Endodermal cell (in vitro differentiated cells): ENCODE measurements at places on chromosomes 4 and X.

GRCh38 chr4:117986321-117986720, 48.0 kb upstream of the NDST3 start:
- H3K27ac ChIP-seq: no peak overlapping the region
- no peak for DNase-seq
- H3K36me3 ChIP-seq: no peaks in the 10 kb centered on the region
- H3K27me3 ChIP-seq: no peaks in the 10 kb centered on the region
- H3K4me1 ChIP-seq: peaks cover 2% of the 10 kb centered on the region
- H3K4me3 ChIP-seq: no peak overlapping the region

DNA sequence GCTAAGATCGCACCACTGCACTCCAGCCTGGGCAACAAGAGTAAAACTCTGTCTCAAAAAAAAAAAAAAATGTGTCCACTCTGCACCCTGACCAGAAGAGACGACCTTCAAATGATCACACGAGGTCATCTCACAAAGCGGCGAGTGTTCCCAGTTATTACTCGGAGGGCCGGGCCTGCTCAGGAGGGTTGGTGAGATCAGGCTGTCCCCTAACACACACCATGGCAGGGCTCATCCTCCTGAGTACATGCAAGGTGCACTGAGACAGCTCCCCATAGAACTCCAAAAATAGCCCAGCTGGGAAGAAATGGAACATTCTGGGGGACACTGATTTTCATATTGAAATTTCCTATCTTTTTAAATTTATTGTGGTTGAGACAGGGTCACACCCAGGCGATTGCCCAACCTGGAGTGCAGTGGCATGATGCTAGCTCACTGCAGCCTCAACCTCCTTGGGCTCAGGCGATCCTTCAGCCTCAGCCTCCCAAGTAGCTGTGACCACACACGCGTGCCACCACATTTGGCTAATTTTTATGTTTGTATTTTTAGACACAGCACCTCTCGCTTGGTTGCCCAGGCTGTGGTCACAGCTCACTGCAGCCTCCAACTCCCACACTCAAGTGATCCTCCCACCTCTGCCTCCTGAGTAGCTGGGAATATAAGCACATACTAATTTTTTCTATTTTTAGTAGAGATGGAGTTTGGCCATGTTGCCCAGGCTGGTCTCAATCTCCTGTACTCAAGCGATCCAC, 51.5 kb downstream of the DHRSX start:
- no peak overlapping the region for H3K4me3 ChIP-seq
- no peaks in the 10 kb centered on the region for H3K27me3 ChIP-seq
- H3K27ac ChIP-seq: no peak overlapping the region

DNA sequence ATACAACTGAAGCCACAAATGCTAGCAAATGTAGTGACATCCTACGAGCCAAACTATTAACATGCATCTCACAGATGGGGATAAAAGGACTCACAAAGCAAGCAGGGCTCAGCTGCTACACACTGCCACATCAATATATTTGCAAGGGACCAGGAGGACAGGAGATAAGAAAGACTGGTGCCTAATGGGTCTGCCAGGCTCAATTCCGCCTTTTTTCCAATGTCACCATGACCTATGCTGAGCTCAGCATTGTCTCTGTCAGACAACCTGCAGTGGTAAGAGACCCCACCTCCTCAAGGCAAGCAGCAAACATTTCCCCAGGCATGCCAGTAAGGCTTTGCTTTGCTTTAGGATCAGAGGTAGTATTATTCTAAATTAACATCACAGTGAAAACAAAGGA, 435 bp downstream of the DCX start:
- no peaks in the 10 kb centered on the region for H3K4me1 ChIP-seq
- H3K4me3 ChIP-seq: no peak overlapping the region
- no peaks in the 10 kb centered on the region for H3K27me3 ChIP-seq
- H3K27ac ChIP-seq: peak overlapping the region; percentile 93
- no peaks in the 10 kb centered on the region for H3K36me3 ChIP-seq

- no peaks in the 10 kb centered on the region for H3K36me3 ChIP-seq
- no peak overlapping the region for H3K27ac ChIP-seq
- no peaks in the 10 kb centered on the region for H3K4me1 ChIP-seq
- H3K27me3 ChIP-seq: no peaks in the 10 kb centered on the region
- DNase-seq: no peak
Measured at GRCh38 chrX:44891642-44892041, 18.7 kb downstream of the KDM6A start.

DNA sequence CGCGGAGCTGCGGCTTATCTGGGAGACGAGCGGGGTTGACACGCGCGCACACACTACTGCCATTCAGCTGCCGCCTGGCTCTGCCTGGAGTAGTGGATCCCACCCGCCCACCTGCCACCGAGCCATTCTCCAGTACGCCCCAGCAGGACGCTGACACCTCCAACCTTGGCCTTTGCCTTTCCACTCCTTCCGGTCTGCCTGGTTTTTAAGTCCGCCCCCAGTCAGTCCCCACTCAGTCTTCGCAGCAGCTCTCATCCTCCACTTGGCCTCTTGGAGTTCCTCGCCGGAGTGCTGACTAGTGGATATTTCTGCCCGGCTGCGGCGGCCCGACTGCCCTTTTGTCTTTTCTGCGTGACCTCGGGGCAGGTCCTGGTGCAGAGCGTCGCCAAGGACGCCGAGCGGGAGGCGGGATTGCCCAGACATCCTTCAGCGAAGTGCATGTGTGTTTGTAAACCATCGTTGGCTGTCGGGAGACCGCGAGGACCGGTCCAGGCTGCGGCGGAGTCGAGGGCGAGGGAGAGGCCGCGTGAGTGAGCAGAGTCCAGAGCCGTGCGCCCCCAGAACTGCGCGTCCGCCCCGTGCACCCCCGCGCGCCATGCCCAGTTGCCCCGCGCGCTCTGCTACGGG, 1.1 kb downstream of the SLIT2 start:
- H3K4me3 ChIP-seq: peak overlapping the region; percentile 81
- DNase-seq: peak; percentile 81

DNA sequence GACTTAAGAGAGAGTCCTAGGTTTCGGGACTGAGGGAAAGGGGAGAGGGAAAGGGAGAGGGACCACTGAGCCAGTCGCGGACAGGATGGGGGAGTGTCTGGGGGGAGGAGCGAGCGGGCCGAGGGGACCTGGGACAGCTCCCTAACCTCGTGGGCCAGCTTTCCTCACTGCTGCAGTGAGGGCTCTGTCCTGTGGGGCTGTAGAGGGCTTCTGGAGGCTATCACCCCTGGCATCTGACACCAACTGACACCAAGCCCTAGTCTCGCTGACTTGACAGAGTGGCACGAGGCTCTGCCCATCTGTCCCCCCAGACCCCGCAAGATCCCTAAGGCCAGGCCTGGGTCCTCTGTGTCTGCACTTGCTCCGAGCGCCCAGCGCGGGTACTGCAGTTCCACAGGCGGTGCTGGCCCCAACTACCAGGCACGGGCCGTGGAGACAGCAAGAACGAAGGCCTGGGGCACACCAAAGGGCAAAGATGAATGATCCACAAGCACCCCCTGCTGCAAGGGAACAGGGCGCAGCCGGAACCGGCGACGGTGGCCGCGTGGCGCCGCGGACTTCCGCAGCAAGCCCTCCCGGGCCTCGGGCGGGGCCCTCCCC, 465 bp downstream of the HAUS7 start:
- H3K27me3 ChIP-seq: peaks cover under 1% of the 10 kb centered on the region
- peak overlapping the region; percentile 82 for H3K4me3 ChIP-seq
- peak; percentile 73 for DNase-seq
- H3K4me1 ChIP-seq: no peaks in the 10 kb centered on the region
- H3K36me3 ChIP-seq: no peaks in the 10 kb centered on the region
- no peak overlapping the region for H3K27ac ChIP-seq

DNA sequence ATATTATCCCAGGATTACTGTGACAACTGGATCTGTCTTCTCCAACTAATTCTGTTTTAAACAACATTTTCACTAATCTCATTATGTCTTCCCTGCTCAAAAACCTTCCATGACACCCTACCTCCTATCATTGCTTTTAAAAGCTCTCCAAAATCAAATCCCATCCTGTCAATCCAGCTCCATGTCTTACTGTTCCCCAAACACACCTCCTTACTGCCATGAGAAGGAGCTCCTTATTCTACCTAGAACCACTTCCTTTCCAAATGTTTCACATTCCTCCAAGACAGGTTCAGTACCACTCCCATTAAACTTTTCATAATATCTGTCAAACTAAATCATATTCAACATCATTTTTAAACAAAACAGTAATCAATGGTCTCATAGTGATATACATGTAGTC, 66.9 kb upstream of the WDR17 start:
- H3K27me3 ChIP-seq: peaks cover 13% of the 10 kb centered on the region
- H3K4me3 ChIP-seq: no peak overlapping the region
- H3K27ac ChIP-seq: no peak overlapping the region
- H3K36me3 ChIP-seq: no peaks in the 10 kb centered on the region

DNA sequence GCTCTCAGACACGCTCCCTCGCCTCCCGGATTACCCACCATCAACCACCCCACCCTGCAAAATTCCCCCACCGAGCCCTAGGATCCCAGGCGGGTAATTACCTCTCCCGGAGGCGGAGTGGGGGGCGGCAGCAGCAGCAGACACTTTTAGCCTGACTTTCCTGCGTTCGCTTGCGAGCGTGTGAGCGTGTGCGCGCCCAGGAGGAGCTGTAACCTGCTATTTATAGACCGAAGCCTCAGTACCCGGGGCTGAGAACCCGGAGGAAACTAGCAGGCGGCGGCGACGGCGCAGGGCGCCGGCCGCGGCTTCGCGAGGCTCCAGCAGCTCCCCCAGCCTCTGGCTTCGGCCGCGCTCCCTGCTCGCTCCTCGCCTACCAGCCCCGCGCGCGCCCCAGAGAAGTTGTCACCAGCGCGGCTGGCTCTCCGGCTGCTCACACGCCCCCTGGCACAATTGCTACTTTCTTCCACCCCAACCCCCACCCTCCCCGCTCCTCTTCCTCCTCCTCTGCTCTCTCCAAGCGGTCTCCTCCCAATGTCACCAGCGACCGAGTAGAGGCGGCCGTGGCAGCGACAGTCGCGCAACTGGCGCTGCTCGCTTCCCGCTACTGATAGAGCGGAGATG, at the start of gene INPP4B:
TSS of gene INPP4B (minus strand) at position 194 of the 621 bp plus-strand sequence.
- H3K4me1 ChIP-seq: no peaks in the 10 kb centered on the region
- H3K36me3 ChIP-seq: no peaks in the 10 kb centered on the region
- peak within 1 kb of the TSS; percentile 80 for H3K4me3 ChIP-seq
- H3K27ac ChIP-seq: no peak within 1 kb of the TSS

GRCh38 chr4:173272314-173272713, 61.8 kb downstream of the HMGB2 start:
- no peaks in the 10 kb centered on the region for H3K27me3 ChIP-seq
- no peak overlapping the region for H3K27ac ChIP-seq
- DNase-seq: no peak

DNA sequence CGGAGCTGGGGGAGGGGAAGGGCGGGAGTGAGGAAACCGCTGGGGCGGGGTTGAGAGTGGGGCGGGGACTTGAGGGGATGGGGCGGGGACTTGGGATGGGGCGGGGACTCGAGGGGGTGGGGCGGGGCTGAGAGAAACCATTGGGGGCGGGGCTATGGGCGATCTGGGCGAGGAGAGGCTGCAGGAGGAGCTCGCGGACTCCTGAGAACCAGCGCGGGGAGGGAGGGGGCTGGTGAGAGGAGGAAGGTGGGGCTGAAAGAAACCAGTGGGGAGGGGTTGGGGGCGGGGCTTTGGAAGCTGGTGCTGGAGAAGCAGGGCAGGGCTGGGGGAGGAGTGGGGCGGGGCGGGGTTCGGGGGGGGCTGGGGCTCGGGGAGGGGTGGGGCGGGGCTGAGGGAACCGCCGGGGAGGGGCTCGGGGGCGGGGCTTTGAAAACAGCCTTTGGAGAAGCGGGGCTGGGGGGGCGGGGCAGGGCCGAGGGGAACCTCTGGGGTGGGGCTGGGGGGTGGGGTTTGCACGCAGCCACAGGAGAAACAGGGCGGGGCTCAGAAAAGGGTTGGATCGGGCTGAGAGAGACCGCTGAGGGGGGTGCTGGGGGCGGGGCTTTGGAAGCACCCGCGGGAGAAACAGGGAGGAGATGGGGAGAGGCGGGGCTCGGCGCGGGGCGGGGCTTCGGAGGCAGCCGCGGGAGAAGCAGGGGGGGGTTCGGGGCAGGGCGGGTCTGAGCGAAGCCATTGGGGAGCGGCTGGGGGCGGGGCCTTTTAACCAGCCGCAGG, 777 bp upstream of the EOLA2 start:
- DNase-seq: peak; percentile 96
- peak overlapping the region; percentile 86 for H3K27ac ChIP-seq
- H3K4me3 ChIP-seq: no peak overlapping the region
- no peaks in the 10 kb centered on the region for H3K27me3 ChIP-seq
- H3K36me3 ChIP-seq: no peaks in the 10 kb centered on the region

DNA sequence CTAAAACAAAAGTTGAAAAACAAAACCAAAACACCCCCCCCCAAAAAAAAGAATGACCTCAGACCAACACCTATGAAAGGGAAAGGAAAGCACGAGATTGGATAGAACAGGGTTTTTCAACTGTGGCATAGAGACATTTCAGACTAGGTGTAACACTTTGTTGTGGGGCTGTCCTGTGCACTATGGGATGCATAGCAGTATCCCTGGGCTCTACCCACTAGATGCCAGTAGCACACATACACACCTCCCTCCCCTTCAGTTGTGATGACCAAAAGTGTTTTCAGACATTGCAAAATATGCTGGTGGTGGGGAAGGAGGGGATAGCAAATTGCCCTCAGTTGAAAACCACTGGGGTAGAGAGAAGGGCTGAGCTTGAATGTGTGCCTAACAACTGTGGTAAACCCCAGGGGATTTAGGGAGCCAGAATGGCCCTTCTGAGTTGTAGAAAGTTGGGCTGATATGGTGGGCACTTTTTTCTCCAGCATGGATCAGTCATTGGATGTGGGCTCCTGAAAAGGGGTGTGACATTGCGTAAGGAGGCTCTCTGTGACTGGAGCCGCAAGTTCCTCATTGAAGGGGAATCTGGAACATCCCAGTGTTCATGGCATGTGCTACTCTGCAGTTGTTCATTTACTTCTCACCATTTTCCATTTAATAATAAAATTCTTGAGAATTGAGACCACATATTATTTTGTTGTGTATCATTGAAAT, 8.8 kb upstream of the GEMIN8 start:
- H3K4me1 ChIP-seq: no peaks in the 10 kb centered on the region
- H3K36me3 ChIP-seq: no peaks in the 10 kb centered on the region
- DNase-seq: no peak
- H3K27ac ChIP-seq: no peak overlapping the region

DNA sequence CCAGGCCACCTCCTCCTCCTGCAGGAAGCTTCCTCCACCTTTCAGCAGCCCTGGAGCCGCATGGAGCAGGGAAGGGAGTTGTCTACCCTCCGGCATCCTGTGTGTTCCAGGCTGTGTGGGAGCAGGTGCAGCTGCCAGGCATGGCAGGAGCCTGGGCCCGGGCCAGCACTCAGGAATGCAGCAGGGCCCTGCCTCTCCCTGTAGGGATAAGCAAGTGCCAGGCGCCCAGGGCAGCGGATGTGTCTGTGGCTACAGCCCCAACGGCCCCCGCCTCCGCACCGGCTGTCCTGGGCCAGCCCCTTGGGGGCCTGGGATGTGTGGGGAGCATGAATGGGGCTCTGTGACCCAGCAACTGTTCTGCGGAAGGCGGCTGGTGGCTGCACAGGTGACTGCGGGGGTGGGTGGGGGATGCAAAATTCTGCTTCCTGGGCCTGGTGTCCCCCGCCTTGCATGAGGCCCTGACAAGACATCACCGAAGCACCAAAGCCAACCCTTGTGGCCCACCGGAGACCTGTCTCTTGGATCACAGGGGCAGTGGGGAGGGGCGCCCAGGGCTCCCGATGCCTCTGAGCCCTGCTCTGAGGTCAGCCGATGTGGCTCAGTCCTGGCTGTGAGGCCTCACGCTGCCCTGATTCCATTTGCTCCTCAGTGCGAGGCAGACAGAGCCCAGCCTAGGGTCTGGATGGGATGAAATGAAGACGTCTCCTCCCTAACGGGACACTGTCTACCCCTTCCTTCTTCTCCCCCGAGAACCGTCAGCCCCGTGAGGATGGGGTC, 1.4 kb upstream of the DOK7 start:
- no peaks in the 10 kb centered on the region for H3K36me3 ChIP-seq
- H3K4me3 ChIP-seq: no peak overlapping the region
- no peak for DNase-seq
- H3K4me1 ChIP-seq: no peaks in the 10 kb centered on the region
- no peak overlapping the region for H3K27ac ChIP-seq
